ENCODE measurements at places on chromosomes 11 and 22. TPM values are rescaled to one million over a fixed set of nuclear protein-coding genes. Genes with fewer than 3 reads are reported as not detected.

Gene CNTF
- 1.6 TPM for total RNA-seq

Gene MUC15
- not detected for total RNA-seq

Gene OR51E2
- 0.52 TPM for total RNA-seq

Gene FGF3
- total RNA-seq, result not detected

Gene SLC22A9
- not detected for total RNA-seq

Gene APOA5
- not detected for total RNA-seq

Gene DRICH1
- 0.52 TPM for total RNA-seq

Gene ARCN1
- 61.1 TPM for total RNA-seq

Gene KRTAP5-8
- total RNA-seq, result not detected

Gene OR5F1
- not detected for total RNA-seq

Measured in skeletal muscle tissue (tissue), 5 donors.